ENCODE measurements at places on chromosomes 3 and 15. TPM values are rescaled to one million over a fixed set of nuclear protein-coding genes. Genes with fewer than 3 reads are reported as not detected.

The DHFR2 gene
- total RNA-seq: 5.0 TPM

The TRAT1 gene
- total RNA-seq: not detected

The SPTBN5 gene
- 1.1 TPM for total RNA-seq

The SLC28A2 gene
- not detected for total RNA-seq

The GHSR gene
- total RNA-seq: not detected

The APOD gene
- total RNA-seq: 0.20 TPM

The ZNF860 gene
- 19.1 TPM for total RNA-seq

The PRICKLE2 gene
- total RNA-seq: 0.33 TPM

The MOBP gene
- 0.13 TPM for total RNA-seq

The PRR23A gene
- not detected for total RNA-seq

The ARIH2 gene
- 96.6 TPM for total RNA-seq

The PCSK6 gene
- 1.1 TPM for total RNA-seq

The RFT1 gene
- total RNA-seq: 23.6 TPM

The PPARG gene
- 0.24 TPM for total RNA-seq

The PPP1R14D gene
- total RNA-seq: not detected

The TXNRD3 gene
- 0.76 TPM for total RNA-seq

The TAGLN3 gene
- total RNA-seq: not detected

Data from activated B cell treated with CpG ODN at 0.5 μM for 24 hours (primary cell).